M059J (cell line): ENCODE measurements at places on chromosomes 2 and 18. TPM values are rescaled to one million over a fixed set of nuclear protein-coding genes. Genes with fewer than 3 reads are reported as not detected.

Gene DCC
- total RNA-seq = 0.17 TPM in 1 of 2 replicates, not detected in the other

Gene HTR2B
- not detected in 2 replicates for total RNA-seq

Gene LHCGR
- total RNA-seq = not detected in 2 replicates

DNA sequence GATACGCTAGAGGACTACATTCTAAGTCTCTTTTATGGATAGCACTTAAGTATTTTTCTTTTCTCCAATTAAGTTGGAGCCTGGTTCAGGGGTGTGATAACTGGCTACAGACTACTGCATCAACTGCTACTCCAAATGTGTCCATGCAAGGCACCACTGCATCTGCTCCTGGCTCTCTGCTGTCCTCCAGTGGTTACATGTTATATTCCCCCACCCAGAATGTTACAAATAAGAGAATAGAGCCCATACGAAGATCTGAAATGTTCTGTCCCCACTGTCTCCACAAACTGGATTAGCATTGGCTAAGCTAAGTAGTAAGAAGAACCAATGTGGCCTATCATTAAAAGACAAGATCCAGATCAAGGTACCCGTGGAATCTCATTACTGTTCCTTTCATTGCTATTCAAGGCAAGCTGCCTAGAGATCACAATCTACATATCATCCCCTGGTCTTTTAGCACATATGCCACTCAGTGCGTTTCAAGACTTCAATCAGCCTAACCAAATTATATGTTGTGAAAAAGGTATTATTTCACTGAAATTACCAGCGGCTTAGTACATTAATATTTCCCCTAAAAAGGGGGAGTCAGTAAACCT, 308.3 kb upstream of the SLC8A1 start:
- DNase-seq = peak; percentile 54

- DNase-seq = no peak
These were observed 638.0 kb downstream of the CNTNAP5 start for GRCh38 chr2:124662946-124663644.

- DNase-seq = no peak
These were observed 27.9 kb downstream of the PSD4 start for GRCh38 chr2:113201496-113202304.

Gene GKN2
- not detected in 2 replicates for total RNA-seq

GRCh38 chr2:177872286-177872685, 200.3 kb downstream of the PDE11A start:
- no peak for DNase-seq

DNA sequence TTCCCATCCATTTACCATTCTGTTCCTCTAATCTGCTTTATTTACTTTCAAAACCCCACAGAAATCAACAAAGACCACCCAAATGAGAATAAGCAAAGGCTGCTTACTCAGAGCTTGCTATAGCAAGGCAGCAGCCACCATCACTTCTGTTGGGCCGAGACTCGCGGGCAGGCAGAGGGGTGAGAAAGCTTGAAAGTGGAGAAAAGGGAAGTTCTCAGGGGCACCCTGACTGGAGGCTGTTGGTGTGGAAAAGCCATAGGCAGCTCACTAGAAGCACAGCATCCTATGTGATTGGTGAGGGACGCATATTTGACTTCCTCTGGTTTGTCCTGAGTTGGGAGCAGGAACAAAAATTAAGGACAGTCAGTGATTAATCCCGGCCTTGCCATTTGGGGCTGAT, 269.7 kb upstream of the THSD7B start:
- no peak for DNase-seq

GRCh38 chr2:209411718-209412117, 12.1 kb upstream of the MAP2 start:
- peak; percentile 3 for DNase-seq

- no peak for DNase-seq
These were observed 813 bp downstream of the NDC80 start for GRCh38 chr18:2572171-2572569.

Gene MARCHF4
- total RNA-seq = 5.0 and 6.5 TPM in 2 replicates

DNA sequence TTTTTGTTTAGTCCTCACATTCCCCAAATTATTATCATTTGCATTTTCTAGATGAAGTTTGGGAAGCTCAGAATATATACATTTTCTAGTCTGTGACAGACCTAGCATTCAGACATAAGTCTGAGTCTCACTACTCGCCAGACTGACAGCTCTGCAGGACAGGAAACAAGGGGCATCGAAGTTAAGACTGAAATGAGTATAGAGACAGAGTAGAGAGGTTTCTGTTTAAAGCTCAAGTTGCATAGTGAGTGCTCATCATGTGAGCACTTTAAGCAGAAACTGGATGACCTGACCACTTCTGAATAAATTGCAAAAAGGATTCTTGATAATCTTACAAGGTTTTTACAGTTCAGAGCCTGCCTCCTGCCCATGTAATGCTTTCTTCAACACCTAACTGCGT, 1.1 kb downstream of the HADHB start:
- peak; percentile 30 for DNase-seq

DNA sequence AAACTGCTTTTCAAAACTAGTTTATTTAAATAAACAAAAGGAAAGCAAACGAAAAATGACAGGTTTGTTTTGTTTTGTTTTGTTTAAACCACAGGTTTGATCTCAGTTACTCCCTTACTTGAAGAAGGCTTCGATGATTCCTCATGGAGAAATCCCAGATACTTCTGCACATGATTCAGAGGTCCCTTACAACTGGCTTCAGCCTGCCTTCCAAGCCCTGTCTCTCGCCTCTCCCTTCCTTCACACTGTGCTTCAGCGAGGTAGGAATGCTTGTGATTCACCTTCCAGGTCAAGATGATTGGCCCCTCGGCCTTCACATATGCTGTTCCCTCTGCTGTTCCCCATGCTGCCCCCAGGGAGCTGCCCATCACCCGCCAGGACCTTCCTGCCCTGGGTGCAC, 104.1 kb upstream of the ITGA6 start:
- DNase-seq = peak; percentile 21

DNA sequence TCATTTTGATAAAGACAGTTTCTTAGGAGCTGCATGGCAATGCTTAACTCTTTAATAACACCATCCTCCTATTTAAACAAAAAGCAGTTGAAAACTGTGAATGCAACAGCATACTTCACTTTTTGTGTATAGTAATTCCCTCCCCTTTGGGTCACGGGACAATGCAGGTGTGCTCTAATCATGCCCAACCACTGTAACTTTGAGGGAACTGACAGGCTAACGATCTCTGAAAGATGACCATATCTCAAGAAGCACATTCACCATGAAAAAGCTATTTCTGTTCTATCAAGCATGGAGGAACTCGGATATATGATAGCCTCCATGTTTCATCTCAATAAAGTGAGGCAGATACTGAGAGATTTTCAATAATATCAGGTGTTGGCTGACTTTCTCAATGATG, 81.1 kb upstream of the CD226 start:
- DNase-seq = no peak

- DNase-seq = no peak
These were observed 174.5 kb downstream of the PTPRM start for GRCh38 chr18:7741640-7742039.

- no peak for DNase-seq
These were observed 93.9 kb downstream of the CRACDL start for GRCh38 chr2:98842136-98842535.

Gene GREB1
- total RNA-seq = 0.12 and 0.39 TPM in 2 replicates

- no peak for DNase-seq
These were observed 105.7 kb upstream of the GAREM1 start for GRCh38 chr18:32576296-32576916.

DNA sequence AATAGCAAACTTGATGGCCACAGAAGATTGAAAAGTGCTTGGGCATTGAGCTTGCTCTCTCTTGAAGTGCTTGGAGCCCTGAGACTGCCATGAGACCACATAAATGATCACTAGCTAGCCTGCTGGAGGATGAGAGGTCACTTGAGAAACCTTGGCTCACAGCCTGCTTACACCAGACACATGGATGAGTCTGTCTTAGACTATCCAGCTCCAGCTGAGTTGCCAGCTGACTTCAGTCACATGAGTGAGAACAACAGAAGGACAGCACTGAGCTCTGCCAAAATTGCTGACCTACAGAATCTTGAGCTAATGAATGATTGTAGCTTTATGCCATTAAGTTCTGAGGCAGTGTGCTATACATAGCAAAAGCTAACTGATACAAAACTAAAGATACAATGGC, 18.1 kb downstream of the NABP1 start:
- DNase-seq = peak; percentile 82

DNA sequence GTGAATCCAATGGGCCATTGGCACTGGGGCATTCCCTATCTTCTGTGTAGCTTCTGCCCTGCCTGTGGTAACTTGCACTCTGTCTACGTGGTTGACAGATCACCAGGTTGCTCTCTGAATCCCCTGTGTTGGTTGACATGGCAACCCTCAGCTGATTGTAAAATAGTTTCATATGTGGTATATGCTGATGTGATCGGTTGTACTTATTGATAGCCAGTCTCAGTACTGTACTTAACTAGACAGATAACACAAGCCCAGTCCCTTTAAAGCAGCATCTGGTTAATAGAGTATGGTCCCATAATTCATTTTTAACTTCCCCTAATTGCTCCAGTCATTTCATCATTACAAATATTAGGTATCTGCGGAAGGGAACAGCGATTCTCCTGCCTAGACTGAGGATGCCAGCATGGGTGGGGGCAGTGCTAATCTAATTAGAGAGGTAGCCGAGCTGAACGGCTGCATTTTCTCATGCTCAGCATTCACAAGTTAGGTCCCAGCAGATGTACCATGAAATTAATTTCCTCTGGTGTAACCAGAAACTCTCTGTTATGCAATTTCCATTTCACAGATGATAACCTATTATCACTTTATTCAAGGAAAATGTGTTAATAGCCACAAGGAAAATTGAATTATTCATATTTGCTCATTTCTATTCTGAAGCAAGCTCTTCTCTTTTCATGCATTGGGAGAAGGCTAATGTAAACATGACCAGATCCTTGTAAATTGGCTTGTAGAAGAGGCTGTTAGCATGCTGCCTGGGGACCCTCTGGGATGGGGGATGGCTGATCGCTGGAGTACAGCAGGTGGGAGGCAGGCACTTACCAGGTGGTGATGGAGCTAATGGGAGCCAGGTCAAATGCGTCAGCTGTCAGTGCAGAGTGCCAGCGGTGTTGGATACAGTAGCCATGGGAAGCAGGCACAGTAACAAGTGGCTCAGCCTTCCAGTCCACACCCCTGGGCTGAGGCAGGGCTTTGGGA, 608.3 kb downstream of the GALR1 start:
- no peak for DNase-seq

- DNase-seq = no peak
These were observed 230.1 kb upstream of the CCDC150 start for GRCh38 chr2:196409376-196409775.

Gene CPO
- total RNA-seq = not detected in 2 replicates
